ENCODE measurements at places on chromosomes 7 and 10. TPM values are rescaled to one million over a fixed set of nuclear protein-coding genes. Genes with fewer than 3 reads are reported as not detected.

DNA sequence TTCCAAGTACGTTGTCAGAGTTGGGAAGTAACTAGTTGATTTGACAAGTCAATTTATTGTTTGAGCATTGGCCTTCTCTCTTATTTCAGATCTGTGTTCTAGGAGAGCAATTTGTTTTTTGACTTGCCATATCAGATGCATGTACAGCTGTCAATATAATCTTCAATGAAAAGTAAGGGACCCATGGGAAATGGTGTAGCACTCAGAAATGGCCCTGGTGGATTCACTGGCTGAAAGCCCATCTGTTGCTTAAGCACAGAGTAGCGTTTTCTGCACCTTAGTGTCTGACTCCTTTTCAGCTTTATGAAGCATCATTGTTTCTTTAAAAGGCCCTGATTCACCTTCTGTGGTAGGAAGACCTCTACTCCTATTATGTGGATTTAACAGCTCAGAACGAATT, 10.2 kb downstream of the GARS1 start:
- DNase-seq: no peak

SPACDR gene
- polyA plus RNA-seq: 12.0 TPM

DNA sequence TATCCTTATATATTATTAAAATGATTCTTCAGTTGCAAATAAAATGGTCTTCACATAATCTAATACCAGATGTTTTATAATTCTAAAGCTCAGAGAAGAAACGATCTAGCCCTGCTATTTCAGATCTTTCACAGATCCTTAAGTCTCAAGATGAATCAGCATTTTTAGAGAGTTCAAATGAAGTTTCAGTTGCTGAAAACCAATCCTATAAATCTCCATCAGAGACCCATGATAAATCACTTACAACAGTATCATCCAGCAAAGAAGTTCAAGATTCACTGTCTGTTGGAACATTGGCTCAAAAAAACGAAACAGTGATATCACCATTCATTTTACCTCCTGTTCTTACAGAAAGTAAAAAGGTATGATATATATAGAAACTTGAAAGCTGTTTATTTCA, 137.0 kb downstream of the CCDC7 start:
- no peak for DNase-seq

PEX1 gene
- polyA plus RNA-seq: 31.6 TPM

OR2A7 gene
- polyA plus RNA-seq: 0.25 TPM

DNA sequence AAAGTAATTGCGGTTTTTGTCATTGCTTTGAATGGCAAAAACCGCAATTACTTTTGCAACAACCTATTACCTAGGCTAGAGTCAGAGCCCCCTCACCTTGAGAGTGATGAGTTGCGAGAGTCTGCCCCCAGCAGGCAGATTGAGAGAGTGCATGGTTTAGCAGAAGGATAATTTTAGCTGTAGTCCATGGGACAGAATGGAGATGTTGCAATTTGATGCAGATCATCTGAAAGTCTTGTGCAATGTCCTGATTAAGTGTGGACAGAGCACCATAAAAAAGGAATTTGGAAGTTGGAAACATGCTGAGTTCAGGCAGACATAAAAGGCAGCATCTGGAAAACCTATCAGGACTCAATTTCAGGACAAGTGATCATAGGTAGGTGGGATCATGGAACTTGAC, 48.7 kb downstream of the GPR141 start:
- DNase-seq: no peak

DNA sequence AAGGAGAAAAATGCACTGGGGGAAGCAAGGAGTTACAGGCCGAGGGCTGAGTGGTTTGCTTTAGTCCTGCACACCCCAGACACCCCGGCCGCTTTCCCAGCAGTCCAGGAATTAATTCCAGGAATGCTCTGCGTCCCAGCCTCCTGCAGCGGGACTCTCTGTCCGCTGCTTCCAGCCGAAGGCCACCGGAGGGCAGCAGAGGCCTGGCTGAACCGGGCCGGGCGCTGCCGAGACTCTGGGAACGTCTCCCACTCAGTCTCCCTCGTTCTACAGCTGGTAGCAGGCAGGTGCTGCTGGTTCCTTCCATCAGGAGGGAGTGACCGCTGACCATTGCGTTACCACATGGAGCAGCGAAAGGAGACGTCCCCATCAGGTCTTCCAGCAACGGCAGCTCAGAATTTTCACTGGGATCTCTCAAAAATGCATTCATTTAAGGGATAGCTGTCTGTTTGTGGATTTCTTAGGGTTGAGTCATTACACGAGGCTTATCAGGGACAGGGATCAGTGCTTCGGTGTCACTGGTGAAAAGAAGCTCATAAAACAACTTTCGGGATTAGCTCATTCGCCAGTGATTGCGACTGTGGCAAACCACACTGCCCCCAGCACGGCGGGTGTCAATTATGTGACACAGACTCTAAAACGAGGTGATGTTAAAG, 24.9 kb upstream of the PITRM1 start:
- DNase-seq: peak; percentile 64

GRCh38 chr7:158997471-158997870, 141.1 kb downstream of the DYNC2I1 start:
- no peak for DNase-seq

GRCh38 chr10:31157123-31158010, 125.7 kb upstream of the ZNF438 start:
- DNase-seq: peak; percentile 81

OR13A1 gene
- 0.25 TPM for polyA plus RNA-seq

- DNase-seq: no peak
Measured at GRCh38 chr7:6551016-6551511, at the start of gene GRID2IP. Gene GRID2IP, minus strand, starts transcription at chr7:6551461. Its CDS starts 25 bp downstream, at chr7:6551436.

DNA sequence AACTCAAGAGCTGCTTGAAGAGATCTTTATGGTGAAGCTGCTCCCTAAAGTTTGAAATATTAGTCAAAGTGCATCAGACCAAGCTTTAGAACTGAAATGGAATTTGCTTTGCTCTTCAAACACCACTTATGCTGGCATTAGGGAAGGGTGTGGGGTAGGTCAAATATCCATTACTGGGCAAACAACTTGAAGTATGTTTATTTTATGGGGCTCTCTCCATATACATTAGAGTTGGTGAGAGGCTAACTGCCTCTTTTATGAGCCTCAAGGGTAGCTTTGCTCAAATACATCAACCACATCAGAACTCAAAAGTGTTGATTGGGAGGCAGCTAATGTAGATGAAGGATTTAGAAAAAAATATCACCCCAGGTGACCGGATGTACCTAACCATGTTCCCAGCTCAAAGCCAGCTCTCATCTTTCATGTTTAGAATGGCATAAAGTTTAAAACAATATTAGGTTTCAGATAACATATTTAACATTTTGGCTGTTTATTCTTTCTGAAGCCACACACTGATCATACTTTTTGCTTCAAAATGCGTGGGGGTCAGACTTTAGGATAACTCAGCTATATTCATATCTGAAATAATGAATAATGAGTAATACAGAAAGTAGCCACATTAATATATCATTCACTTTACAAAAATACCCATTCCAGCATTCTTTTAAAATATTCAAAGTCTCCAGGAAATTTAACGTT, 318.6 kb downstream of the PTEN start:
- no peak for DNase-seq

DNA sequence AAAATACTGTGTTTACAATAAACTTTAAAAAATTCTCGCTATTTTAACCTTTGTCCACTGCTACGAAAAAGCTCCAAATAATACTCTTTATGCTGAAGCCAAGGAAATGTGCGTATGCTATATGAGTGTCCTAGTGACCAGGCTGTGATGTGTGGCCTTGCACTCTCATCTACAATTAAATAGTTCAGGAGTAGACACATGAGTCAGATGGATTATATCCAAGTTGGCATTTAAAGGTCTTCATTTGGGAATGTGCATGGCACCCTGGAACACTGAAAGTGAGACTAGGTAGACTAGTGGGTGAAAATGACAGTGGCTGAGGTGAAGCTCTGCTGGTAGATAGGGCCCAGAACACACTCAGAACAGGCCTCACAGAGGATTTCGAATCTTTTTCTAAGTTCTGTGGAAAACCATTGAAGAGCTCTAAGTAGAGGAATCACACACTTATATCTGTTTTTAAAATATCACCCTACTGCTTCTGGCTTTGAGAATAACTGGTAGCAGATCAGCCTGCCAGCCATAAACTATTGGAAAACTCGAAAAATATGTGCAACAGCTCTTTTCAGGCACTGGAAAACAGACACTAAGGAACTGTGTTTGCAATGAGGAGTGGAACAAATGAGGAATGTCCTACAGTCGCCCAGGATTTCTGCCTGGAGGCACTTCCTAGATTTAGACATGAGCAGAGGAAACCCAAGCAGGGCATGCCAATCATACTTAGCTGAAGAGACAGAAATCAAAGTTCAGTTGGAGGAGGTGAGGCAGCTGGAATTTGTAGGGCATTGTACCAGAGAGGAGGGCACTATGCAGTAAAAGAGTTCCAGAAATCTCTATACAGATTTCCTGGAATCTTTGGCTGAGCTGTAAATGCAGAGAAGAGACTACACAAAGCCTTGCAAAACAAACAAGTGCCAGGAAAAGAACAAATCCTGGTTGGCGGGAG, 603.8 kb upstream of the LRRTM3 start:
- peak; percentile 25 for DNase-seq

- no peak for DNase-seq
Measured at GRCh38 chr7:116329686-116330503, 119.6 kb downstream of the TES start.

DNA sequence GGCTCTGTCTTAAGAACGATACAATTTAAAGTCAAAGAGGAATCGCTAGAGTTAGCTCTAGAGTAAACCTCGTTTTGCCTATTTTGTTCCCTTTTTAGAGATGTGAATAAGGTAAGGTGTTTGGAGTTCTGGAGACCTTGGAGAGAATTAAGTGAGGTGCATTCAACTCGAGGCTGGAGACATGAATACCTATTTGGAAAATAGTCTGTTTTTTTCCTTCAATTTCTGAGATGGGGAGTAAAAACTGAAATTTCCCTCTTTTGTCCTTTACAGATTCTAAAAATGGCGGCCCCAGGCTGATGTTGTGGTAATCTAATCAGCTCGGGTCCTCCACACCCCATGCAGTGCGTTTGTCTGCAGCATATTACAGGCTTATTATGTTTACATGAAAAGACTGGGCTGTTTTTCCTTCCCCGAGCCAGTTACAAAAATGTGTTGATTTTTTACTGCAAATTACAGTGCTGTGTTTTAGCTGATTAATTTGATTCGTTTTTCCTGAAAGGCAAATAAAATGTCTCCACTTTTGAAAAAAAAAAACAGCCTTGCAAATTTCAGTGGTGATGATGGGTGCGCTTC, 1.5 kb downstream of the KMT2E start:
- DNase-seq: no peak

CFAP46 gene
- 12.2 TPM for polyA plus RNA-seq

DNA sequence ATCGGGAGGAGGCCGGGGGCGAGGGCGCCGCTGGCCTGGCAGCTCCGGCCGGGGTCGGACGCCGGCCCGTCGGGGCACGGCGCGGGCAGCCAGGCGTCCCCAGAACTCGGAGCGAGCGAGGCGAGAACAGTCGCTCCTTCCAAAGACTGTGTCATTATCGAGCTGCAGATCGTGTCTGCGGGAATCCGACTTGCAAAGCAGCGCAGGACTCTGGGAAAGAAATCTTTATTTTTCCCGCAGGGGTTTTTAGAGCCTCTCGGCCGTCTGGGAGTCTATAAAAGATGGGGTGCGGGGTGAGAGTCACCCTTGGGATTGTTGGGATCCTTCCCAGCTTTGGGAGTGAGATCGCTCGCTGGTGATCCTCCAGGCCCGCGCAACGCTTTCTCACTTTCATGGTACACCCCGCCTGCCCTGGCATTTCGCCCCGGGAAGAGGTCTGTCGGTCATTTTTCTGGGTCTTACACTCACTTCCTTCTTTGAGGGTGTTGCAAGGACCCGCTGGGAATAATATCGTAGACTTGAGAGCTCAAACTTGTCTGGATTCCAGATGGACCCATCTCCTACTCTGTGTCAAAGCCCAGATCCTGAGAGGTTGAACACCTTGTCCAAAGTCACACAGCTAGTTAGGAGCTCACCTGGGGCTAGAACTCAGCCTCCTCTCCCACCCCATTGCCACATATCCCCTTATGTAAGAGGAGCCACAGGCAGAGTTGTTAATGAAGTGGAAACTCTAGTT, 1.0 kb downstream of the UBTD1 start:
- no peak for DNase-seq

GRCh38 chr10:102773320-102773719, 29.6 kb downstream of the WBP1L start:
- no peak for DNase-seq

- DNase-seq: no peak
Measured at GRCh38 chr10:11004144-11005077, 13.3 kb upstream of the CELF2 start.

DNA sequence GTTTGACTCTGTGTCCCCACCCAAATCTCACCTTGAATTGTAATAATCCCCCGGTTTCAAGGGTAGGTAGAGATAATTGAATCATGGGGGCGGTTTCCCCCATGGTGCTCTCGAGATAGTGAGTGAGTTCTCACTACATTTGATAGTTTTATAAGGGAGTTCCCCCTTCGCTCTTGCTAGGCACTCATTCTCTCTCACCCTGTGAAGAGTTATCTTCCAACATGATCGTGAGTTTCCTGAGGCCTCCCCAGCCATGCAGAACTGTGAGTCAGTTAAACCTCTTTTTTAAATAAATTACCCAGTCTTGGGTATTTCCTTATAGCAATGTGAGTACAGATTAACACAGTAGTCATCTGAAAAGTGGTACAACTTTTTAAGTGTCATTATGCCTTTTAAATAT, 913.5 kb upstream of the LRRN3 start:
- no peak for DNase-seq

GRCh38 chr7:128666200-128666599, 5.9 kb upstream of the GARIN1A start:
- DNase-seq: no peak

TWIST1 gene
- polyA plus RNA-seq: 5.7 TPM

GRCh38 chr7:80774843-80775242, 136.4 kb downstream of the CD36 start:
- no peak for DNase-seq

- DNase-seq: no peak
Measured at GRCh38 chr7:30841025-30841735, 70.0 kb downstream of the MINDY4 start.

DNA sequence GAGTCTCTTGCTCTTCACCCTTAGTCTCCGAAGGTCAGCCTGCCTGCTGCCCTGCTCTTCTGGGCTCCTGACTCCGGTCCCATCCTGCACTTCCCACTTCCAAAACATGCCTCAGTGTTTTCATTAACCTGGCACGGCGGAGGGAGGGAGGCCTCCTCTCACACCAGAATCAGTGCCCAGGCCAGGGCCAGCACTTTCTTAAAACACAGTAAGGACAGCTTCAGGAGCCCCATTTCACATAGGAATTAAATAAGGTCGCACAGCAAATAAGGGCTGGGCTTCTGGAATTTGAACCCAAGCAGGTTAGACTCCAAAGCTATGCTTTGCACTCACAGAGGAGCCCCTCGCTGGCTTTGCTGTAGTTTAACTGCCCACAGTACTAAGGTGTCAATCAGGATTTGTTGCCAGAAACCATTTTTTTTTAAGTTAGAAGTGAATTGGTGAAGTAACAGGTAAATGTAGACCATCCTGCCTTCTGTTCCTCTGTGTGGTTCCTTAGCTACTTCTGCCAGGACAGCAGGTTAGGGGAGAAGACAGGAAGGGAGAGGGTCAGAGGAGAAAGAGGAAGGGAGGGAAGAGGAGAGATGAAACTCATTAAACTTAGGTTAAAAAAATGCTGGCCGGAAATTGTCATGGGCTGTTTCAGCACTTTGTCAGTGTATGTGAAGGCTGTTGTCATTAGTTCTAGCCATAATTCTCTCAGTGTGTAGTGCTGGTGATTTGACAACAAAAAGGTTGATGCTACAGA, 1.1 kb downstream of the RASSF4 start:
- no peak for DNase-seq

GRCh38 chr7:16129431-16130110, 291.8 kb downstream of the CRPPA start:
- DNase-seq: no peak

Data from spinal cord (tissue), 10 donors.